ENCODE measurements at places on chromosomes 16 and 17.

GRCh38 chr17:74807925-74808324 is 31.8 kb upstream of the NAT9 start:
- DNase-seq = no peak

DNA sequence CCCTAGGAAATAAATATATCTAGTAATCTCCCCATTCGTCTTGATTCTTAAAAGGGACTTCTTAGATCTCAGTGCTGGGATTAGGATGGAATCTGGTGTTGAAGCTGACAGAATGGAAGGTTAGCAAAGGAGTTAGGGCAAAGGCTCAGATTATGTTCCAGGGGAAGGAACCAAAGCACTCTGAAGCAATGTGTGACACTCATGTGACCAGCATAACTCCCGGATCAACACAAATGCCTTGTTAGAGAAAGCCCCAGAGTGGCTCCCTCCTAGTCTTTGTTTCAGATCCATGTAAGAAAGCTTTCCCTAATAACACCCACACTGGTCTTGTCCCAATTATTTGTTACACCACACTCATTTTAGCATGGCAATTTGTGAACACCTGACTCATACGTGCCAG is 62.6 kb upstream of the ERN1 start:
- no peak for DNase-seq

- no peak for DNase-seq
Measured at GRCh38 chr17:69117855-69118784, 23.6 kb downstream of the ABCA6 start.

DNA sequence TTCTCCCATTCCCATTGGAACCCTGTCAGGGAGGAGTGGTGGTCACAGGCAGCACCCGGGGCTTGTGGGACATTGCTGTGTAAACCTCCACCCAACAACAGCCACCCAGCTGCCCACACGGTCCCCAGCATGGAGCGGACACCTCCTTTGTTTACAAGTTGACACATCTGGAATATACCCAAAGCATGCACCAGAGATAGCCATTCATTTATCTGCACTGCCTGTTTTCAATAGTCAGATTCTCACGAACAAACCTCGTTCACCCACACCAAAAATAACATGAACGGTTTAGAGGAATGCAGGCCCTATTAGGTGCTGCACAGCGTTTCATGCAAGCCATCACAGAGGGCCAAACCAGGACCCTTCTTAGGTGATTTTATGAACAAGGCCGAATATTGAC is 244.8 kb downstream of the FOXL1 start:
- DNase-seq = no peak

DNA sequence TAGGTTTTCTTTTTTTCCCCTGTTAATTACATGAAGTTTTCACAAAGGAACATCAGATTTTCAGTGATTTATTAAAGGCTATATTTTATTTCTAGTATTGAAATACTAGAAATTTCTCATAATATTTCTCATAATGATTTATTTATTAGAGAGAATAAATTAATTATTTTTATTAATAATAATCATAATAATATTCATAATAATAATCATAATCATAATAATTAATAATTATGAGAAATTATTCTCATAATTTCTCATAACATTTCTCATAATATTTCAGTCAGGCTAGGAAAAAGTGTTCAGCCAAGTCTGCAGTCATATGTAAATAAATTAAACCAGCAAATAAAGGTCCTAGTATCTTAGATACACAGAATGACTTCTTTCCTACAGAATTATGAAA is 41.4 kb downstream of the CNTNAP4 start:
- no peak for DNase-seq

- DNase-seq = no peak
Measured at GRCh38 chr17:78343187-78343542, 16.7 kb downstream of the SOCS3 start.

DNA sequence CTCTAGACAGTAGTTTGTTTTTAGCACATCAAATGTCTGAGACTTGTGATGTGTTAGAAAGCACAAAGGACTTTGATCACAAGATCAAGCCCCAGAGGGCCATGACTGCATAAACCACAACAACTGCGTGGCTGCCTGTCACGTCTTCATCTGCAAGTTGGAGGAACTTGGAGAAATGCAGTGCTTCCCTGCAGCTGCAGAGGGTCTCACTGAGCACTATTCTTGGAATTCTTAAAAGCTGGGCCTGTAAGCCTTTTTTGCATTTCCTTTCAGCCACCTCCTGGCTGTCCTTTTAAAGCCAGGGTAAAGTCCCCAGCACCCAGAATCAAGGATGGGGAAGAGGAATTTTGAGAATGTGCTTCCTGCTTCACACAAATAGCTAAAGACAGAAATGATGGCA is 431.3 kb downstream of the MAF start:
- no peak for DNase-seq

DNA sequence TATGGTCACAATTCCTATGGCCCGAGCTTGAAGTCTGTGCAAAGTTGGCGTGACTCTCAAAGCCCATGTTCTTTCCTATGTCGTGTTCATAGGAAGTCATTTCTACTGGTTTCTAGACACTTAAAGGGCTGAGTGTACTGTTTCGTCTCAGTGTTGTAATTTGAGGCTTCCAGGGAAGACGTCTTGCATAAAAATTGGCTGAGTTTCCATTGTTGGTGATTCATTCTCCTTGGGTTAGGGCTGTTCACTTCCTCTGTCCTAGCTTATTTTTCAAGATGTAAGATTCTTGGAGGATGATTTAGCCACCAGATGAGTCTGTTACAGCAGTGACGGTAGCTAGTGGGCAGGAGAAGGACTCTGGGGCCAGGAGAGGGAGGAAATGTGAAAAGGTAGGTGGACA is 43.1 kb downstream of the PIK3R5 start:
- peak; percentile 85 for DNase-seq

GRCh38 chr16:75237398-75238131 is 13.9 kb downstream of the BCAR1 start:
- DNase-seq = no peak

- no peak for DNase-seq
Measured at GRCh38 chr16:21684199-21684598, 20.4 kb downstream of the OTOA start.

- DNase-seq = no peak
Measured at GRCh38 chr17:8327303-8327649, 12.4 kb upstream of the ODF4 start.
